Suppressor macrophage treated with lipopolysaccharide for 1 hour (primary cell): ENCODE measurements at places on chromosomes 6 and 20.

- DNase-seq = peak; percentile 48
Observed at GRCh38 chr6:24660105-24660504, 6.6 kb downstream of the TDP2 start.

DNA sequence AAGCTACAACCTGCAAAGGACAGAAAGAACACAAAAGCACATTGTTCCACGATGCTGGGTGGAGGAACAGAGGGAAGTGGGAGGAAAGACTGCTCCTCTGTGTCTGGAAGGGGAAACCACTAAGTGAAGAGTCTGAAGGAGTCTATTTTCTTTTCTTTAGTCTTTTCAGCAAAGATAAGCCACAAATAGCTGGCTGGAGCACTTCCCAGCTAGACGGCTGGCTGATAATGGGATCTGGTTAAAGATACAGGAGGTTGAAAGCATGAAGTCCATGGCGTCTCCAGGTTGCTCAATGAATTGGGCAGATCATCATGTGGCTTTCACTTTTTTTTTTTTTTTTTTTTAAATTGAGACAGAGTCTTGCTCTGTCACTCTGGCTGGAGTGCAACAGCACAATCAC is 154.0 kb upstream of the KCNG1 start:
- DNase-seq = no peak

- no peak for DNase-seq
Observed at GRCh38 chr6:136823128-136823660, 802 bp downstream of the PEX7 start.

GRCh38 chr6:145544514-145544913 is 190.8 kb downstream of the EPM2A start:
- DNase-seq = no peak

- DNase-seq = no peak
Observed at GRCh38 chr20:38609815-38610214, 8.2 kb downstream of the ARHGAP40 start.
